ENCODE measurements at places on chromosomes 4 and X. TPM values are rescaled to one million over a fixed set of nuclear protein-coding genes. Genes with fewer than 3 reads are reported as not detected.

- no peaks in the 10 kb centered on the region for H3K4me1 ChIP-seq
- no peaks in the 10 kb centered on the region for H3K36me3 ChIP-seq
- no peak overlapping the region for H3K4me3 ChIP-seq
- no peaks in the 10 kb centered on the region for H3K27me3 ChIP-seq
Measured at GRCh38 chrX:40303256-40304077, 205.7 kb upstream of the BCOR start.

DNA sequence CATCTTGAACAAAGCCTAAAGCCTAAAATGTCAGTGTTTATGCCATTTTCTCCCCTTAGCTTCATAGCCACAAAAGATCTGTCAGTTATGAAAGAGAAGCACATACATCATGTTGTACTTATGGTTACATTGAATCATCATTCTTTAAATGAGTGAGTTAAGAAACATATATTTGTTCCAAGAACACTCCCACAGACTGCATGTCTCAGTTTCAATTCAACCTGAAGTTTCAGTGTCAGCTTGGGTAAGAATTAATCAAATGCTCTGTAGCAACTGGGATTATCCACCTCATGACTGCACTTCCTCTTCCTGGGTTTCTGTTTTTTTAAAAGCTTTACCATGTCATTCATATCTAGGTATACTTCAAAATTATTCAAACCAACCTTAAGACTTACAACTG is 3.9 kb upstream of the TMPRSS11B start:
- H3K27me3 ChIP-seq = no peaks in the 10 kb centered on the region
- no peaks in the 10 kb centered on the region for H3K4me1 ChIP-seq
- no peak overlapping the region for H3K4me3 ChIP-seq
- H3K36me3 ChIP-seq = no peaks in the 10 kb centered on the region
- no peak overlapping the region for H3K27ac ChIP-seq

DNA sequence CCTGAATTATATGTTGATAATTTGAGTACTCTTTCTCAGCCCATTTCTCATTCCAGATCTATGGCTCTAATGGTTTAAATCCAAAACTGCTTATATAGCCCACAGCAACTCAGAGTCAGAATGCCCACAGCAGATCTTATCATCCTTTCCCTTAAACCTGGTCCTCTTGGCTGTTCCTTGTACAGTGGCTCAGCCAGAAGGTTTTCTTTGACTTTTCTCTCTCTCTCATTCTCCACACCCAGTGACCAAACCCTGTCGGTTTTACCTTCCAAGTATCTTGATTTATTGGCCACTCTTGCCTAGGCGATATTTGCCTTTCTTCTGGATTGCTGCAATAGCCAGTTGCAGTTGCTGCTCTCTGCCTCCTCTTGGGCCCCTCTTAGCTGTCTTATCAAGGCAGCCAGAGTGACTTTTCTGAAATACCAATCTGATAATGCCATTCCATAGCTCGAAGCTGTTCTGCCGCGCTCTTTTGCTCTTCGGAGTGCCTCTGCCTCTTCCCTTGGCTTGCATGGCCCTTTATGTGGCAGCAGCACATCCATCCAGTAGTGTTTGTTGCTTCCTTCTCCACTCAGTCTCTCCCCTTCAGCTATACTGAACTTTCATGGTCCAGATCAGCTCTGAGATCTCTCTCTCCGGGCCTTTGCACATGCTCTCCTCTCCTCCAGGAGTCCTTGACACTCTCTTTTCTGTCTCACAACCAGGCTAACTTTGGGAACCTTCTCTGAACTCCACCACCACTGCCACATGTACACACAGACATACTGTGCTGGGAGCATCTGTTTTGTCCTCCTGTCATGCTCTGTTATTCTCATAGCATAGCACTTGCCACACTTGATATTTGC is 11.8 kb downstream of the GAB1 start:
- no peaks in the 10 kb centered on the region for H3K36me3 ChIP-seq
- peaks cover 21% of the 10 kb centered on the region for H3K4me1 ChIP-seq
- H3K4me3 ChIP-seq = no peak overlapping the region
- no peak for DNase-seq
- H3K27me3 ChIP-seq = no peaks in the 10 kb centered on the region

- no peaks in the 10 kb centered on the region for H3K4me1 ChIP-seq
- H3K27ac ChIP-seq = no peak overlapping the region
- no peak for DNase-seq
- H3K27me3 ChIP-seq = no peaks in the 10 kb centered on the region
- no peaks in the 10 kb centered on the region for H3K36me3 ChIP-seq
- H3K4me3 ChIP-seq = no peak overlapping the region
Measured at GRCh38 chr4:67931256-67931655, 32.0 kb downstream of the TMPRSS11A start.

DNA sequence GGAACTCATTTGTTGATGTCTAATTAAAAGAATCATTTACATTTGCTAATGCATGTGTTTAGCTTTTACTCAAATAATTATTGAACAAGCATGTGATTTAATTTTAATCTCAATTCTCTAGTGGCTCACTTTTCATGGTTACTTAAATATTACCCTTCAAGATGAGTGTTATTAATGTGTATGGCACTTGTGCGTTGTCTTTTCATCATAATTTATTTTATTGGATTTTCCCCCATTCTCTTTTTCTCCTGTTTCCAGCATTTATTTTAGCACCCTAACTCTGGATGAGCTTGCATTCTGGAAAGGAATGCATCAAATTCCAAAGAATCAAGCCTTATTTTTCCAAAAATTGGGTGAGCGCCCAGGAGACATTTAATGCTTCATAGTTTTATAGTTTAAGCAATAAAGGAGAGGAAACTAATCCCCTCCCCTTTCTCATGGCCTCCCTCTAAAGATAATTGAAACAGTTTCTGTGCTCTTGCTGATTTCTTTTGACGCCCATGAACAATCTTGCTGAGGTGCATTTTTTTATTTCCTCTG is 191.1 kb upstream of the FAT4 start:
- no peak overlapping the region for H3K27ac ChIP-seq
- DNase-seq = no peak
- H3K4me1 ChIP-seq = peaks cover 3% of the 10 kb centered on the region

- peaks cover 2% of the 10 kb centered on the region for H3K4me1 ChIP-seq
- H3K27me3 ChIP-seq = no peaks in the 10 kb centered on the region
- DNase-seq = no peak
- no peaks in the 10 kb centered on the region for H3K36me3 ChIP-seq
- no peak overlapping the region for H3K27ac ChIP-seq
Measured at GRCh38 chrX:119194621-119195020, 41.5 kb upstream of the PGRMC1 start.

DNA sequence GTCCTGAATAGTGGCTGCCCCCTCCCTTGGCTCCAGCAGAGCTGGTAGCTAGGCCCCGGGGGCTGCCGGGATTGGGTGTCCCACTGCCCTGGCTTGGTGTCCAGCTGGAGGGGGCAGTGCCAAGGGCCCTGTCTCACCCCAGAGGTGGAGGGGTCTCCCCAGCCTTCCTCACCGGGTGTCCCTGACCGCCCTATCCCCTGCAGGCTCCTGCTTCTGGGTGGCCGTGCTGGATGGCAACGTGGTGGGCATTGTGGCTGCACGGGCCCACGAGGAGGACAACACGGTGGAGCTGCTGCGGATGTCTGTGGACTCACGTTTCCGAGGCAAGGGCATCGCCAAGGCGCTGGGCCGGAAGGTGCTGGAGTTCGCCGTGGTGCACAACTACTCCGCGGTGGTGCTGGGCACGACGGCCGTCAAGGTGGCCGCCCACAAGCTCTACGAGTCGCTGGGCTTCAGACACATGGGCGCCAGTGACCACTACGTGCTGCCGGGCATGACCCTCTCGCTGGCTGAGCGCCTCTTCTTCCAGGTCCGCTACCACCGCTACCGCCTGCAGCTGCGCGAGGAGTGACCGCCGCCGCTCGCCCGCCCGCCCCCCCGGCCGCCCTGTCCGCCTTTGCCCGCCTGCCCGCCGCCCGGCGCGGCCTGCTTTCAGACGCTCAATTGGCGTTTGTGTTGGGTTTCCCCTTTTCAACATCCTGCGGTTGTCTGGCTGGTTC is 4.6 kb downstream of the NAT8L start:
- H3K4me3 ChIP-seq = no peak overlapping the region
- H3K4me1 ChIP-seq = no peaks in the 10 kb centered on the region
- no peak overlapping the region for H3K27ac ChIP-seq
- H3K27me3 ChIP-seq = peaks cover 2% of the 10 kb centered on the region
- no peak for DNase-seq

DNA sequence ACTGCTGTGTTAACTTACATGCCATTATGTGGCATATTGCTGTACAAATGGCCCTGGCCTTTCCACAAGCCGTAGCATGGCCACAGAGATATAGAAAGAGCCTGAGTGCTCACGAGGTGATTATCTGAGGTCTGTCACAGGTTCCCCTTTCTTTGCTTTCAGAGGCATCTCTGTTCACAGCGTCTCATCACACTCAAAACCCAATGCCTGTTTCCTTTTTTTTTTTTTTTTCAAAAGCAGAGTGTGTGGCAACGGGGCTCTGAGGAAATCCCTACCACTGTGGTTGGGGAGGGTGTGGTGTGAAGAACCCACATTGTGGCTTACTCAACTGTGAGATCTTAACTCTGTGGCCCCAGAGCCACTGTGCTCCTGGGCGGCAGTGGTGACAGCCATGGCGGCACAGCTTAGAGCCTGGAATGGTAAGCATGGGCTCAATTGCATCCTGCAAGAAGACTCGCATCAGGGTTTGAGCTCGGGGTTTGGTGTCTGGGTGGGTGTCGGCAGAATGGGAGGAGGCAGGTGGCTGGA is 30.8 kb downstream of the RTL5 start:
- H3K36me3 ChIP-seq = no peaks in the 10 kb centered on the region
- H3K4me1 ChIP-seq = no peaks in the 10 kb centered on the region
- H3K4me3 ChIP-seq = no peak overlapping the region
- DNase-seq = no peak
- no peaks in the 10 kb centered on the region for H3K27me3 ChIP-seq

DNA sequence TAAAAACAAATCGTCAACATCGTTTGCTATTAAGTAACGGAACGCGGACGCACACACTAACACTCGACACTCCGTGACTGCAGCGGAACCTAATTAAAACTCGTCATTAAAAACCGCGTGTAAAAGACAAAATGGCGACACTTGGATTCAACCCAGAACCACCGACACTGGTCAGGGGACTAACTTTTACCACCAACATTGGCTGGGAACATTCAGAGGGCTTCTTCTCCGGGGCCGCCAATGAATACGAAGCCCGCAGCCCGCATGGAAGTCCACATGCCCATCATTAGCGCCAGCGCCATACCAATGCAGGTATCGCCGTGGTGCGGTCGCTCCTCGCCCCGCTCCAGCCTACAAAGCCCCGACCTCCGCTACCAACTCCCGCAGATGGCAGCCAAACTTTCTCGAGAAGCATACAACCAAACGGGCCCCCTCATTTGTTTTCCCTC is 498 bp downstream of the RBMX start:
- peak overlapping the region; percentile 95 for H3K27ac ChIP-seq
- DNase-seq = peak; percentile 41
- H3K4me1 ChIP-seq = no peaks in the 10 kb centered on the region
- H3K27me3 ChIP-seq = no peaks in the 10 kb centered on the region
- peak overlapping the region; percentile 70 for H3K4me3 ChIP-seq

The HTN3 gene
- total RNA-seq = not detected

The TFE3 gene
- total RNA-seq = 69.4 TPM

The IL2 gene
- total RNA-seq = not detected

The CSAG2 gene
- not detected for total RNA-seq

The SSX3 gene
- not detected for total RNA-seq

The GIMD1 gene
- total RNA-seq = not detected

The GABRQ gene
- total RNA-seq = not detected

The COL4A6 gene
- 17.0 TPM for total RNA-seq

The CXCL11 gene
- total RNA-seq = 0.18 TPM

The HTRA3 gene
- total RNA-seq = 64.7 TPM

The PDGFRA gene
- 199 TPM for total RNA-seq
